ENCODE measurements at places on chromosomes 4 and X.

DNA sequence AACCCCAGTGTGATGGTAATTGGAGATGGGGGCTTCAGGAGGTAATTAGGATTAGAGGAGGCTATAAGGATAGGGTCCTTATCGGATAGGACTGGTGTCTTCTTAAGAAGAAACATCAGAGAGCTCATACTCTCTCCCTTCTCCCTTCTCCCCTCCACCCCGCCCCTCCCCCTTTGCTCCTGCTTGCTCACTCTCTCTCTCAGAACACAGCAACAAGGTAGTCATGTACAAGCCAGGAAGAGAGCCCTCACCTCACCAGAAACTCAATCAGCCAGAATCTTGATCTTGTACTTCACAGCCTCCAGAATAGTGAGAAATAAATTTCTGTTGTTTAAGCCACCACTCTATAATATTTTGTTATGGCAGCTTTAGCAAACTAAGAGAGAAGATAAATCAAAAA is 4.5 kb downstream of the DDX60L start:
- no peak for DNase-seq

DNA sequence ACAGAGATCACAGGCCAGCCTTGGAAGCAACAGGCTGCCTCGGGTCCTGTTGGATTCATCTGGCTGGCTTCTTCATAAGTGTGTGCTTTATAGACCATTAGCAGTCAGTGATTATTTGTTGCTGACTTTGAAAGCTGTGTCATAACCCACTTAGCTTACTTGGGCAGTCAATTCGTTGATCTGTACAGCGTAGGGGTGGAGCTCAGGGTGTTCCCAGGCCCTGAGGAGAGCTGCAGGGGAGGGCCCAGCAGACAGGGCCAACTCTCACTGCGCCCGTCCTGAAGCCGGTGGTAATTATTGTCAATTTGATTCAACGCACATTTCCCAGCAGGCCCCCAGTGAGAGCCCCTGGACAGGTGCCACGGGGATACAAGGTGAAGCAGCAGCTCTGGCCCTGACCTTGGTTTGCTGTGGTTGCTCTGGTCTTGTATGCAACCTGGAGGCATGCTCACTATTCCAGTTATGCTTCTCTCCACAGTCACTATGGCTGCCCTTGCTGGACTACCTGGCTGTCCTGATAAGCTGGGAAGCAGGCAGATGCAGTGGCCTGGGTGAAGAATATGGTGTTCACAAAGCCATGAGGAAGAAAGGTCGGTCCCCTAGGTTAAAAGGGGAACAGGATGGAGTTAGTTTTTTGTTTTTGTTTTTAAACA is 40.1 kb upstream of the HMGB3 start:
- no peak for DNase-seq

DNA sequence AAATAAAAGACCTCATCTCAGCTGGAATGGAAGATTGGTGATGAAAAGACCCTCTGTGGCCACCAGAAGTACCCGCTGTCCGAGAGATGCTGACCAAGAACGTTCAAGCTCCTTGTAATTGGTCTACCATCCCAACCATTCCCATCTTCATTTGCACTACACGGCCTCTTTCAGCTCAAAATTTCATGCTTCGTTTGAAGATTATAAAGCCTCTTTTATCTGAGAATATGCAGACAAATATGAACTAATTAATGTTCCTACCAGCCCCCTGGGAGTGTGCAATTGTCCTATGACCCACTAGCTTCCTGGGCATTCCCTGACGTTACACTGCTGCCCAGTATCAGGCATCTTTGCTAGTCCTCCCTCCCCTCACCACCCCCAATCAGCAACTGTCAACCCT is 583.7 kb downstream of the MID1IP1 start:
- no peak for DNase-seq

GRCh38 chr4:140351093-140352075 is 22.1 kb upstream of the SCOC start:
- no peak for DNase-seq

GRCh38 chr4:48205107-48205506 is 64.5 kb downstream of the TEC start:
- no peak for DNase-seq

GRCh38 chr4:72352711-72353110 is 216.3 kb downstream of the ADAMTS3 start:
- no peak for DNase-seq

GRCh38 chrX:17592117-17592516 is 145.2 kb upstream of the SCML1 start:
- DNase-seq: no peak

GRCh38 chr4:111400741-111401140 is 744.5 kb upstream of the FAM241A start:
- no peak for DNase-seq

GRCh38 chrX:134173541-134174272 is 63.3 kb upstream of the CCDC160 start:
- no peak for DNase-seq
